Activated CD4-positive, alpha-beta T cell treated with anti-CD3 and anti-CD28 coated beads for 4 hours (primary cell): ENCODE measurements at places on chromosomes 12 and 14.

GRCh38 chr12:82519510-82519909 lies 161.2 kb downstream of the METTL25 start:
- no peak for DNase-seq

- no peak for DNase-seq
Measured at GRCh38 chr12:90335566-90335965, 619.4 kb downstream of the CCER1 start.

- DNase-seq = no peak
Measured at GRCh38 chr14:91337699-91338335, 79.8 kb downstream of the CCDC88C start.

DNA sequence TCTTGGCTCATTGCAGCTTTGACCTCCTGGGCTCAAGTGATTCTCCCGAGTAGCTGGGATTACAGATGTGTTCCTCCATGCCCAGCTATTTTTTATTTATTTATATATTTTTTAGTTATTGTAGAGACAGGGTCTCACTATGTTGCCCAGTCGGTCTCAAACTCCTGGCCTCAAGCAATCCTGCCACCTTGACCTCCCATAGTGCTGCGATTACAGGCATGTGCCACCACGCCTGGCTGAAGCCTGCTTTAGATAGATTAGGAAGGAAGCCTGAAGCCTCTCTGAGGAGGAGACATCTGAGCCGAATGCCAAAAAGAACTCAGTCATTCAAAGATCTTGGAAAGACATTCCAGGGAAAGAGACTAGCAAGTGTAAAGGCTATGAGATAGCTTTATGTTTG lies 10.2 kb downstream of the INHBC start:
- no peak for DNase-seq

DNA sequence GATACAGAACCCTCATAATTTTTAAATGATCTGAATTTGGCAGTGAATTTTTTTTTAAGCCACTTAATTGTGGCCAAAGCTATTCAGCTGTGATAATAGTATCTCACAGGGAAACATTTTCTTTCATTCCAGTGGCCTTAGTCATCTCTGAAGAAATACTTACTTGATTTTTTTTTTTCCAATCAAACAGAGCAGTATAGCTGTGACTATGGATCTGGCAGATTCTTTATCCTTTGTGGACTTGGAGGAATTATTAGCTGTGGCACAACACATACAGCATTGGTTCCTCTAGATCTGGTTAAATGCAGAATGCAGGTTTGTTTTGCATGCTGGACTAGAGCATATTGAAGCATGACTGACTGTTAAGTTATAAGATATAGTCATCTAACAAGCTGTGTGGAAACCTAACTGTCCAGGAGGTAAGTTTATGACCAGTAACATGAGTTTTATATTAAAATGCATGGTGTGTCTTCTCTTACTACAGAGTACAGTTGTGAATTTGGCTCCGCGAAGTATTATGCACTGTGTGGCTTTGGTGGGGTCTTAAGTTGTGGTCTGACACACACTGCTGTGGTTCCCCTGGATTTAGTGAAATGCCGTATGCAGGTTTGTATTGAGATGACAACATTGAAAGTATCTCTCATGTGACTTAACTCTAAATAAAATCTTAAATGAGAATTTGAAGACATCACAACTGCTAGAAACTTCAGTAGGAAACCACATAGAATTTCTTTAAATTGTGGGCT lies 1.9 kb downstream of the SLC25A3 start:
- no peak for DNase-seq
